ENCODE measurements at places on chromosomes 2 and 18.
A peak's percentile ranks its signal among the peaks of the same experiment; 100 is the strongest.

DNA sequence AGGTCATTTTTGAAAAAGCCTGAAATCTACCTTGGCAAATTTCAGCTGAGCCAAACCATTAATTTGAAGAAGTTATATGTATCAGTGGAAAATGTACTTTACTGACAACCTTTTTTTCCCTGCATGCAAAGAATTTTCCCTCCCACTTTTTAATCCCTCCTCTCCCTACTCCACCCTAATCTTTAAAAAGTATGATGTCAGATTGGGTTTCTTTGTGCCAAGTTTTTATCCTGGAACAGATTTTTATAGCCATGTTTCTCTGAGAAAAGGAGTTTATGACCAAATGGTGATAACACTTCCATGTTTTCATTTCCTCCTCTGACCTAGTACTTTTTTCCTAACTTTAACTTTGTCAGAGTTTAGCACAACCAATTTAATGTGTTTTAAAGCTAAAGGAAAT is 250.3 kb upstream of the FOSL2 start:
- peak; percentile 90 for DNase-seq

- no peak for DNase-seq
These were observed 460.8 kb upstream of the CHST9 start for GRCh38 chr18:27645929-27646328.

GRCh38 chr18:45775241-45775676 is 50.2 kb upstream of the SIGLEC15 start:
- DNase-seq: peak; percentile 70

DNA sequence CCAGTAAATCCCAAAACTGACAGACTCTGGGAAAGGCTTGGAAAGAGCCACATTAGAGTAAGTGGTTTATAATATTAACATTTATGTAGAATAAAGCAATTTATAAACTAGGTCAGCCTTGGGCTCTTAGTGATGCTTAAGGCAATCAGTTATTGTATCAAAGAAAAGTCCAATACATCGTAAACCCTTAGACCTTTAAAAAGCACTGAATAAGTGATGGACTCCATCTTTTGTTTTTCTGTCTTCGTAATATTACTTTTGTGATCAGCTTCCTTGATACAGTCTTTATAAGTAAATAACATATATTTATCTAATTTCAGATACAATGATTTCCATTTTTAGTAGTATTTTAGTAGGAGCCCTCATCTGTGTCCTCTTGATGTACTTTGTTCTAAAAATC is 28.7 kb downstream of the DDX1 start:
- DNase-seq: no peak

Data from fibroblast of villous mesenchyme (primary cell).